ENCODE measurements at places on chromosomes 16 and 17. TPM values are rescaled to one million over a fixed set of nuclear protein-coding genes. Genes with fewer than 3 reads are reported as not detected.

The TMC6 gene
- 120 TPM for total RNA-seq

The ITFG1 gene
- 21.1 TPM for total RNA-seq

The TCAP gene
- total RNA-seq, result 2.9 TPM

The GCGR gene
- total RNA-seq, result 0.85 TPM

The CACNA1H gene
- 38.0 TPM for total RNA-seq

The MAP1LC3B gene
- total RNA-seq, result 43.2 TPM

The TMC8 gene
- 3.1 TPM for total RNA-seq

The HS3ST2 gene
- total RNA-seq, result 0.32 TPM

GRCh38 chr17:44901411-44901921 lies 2.2 kb upstream of the EFTUD2 start:
- DNase-seq, result no peak

DNA sequence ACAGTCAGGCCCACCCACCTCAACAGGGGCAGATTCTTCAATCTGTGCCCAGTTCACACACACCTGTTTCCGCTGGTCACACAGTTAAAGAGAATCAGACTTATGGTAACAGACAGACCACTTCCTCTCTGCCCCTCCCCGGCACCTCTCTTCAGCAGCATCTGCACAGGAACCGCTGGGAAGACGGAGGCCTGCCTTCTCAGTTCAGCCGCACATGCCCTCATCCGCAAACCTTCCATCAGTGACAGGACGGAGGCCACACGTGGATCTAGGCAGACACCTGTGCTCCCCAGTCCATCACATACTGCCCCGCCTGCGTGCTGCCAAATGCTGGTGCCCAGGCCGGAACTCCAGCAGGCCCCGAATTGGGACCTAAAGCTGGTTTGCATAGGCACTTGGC lies 10.3 kb downstream of the PHB1 start:
- no peak for DNase-seq

GRCh38 chr16:50368410-50369132 lies at the start of gene BRD7:
BRD7 (minus strand) TSS chr16:50368988; CDS start chr16:50368774, 214 bp downstream.
- peak; percentile 51 for DNase-seq

GRCh38 chr16:87127061-87127765 lies 190.0 kb downstream of the C16orf95 start:
- no peak for DNase-seq

DNA sequence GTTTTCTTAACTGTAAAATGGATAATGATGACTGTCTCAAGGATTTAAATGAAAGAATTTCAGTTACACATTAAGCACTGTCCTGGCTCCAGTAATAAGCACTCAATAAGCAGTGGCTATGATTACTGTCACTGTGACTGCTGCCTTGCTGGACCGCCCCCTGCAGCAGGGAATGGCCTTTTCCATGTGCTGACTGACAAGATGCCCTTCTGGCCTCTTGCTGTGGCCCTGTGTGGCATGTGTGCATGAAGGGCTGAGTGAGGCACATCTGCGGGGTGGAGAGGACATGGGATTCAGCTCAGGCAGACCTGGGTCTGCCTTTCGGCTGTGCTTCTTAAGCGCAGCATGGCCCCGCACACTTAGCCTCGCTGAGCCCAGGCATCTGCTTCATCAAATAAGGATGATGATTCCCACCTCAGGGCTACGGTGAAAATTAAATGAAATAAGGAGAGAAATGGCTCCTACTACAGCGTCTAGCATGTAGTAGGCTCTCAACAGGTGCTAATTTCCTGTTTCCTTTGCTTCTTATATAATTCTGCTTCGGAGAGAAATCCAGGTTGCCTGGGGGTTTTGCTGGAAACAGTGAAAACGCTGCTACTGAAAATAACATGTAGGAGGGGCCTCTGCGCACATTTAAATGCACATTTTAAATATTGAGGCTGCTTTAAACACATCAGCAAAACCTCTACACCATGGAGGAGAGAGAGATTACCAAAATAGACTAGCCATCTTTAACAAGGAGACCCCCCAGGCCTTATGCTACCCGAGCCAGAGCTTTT lies 183.9 kb downstream of the PARN start:
- DNase-seq, result no peak

DNA sequence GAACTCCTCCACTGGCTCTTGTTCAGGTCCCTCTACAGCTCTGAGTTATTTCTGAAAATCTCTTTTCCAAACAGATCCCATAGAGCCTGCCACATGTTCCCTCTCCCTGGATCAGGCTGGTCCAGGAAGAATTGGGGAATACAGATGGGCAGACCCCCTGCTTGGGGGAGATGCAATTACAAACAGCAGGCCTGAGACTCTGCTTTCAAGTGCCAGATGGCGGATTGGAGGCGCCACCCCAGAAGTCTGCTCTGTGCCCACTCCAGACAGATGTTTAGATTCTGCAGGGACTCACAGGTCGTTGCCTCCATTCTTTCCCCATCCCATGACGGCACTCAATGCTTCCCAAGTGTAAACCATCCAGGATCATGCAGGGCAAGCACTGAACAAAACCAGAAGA lies 316.6 kb downstream of the SLC39A11 start:
- DNase-seq, result no peak

GRCh38 chr17:34503528-34504195 lies 75.7 kb upstream of the TMEM132E start:
- no peak for DNase-seq

- peak; percentile 59 for DNase-seq
These were observed 1.1 kb upstream of the HAPSTR1 start for GRCh38 chr16:9090101-9090959.

DNA sequence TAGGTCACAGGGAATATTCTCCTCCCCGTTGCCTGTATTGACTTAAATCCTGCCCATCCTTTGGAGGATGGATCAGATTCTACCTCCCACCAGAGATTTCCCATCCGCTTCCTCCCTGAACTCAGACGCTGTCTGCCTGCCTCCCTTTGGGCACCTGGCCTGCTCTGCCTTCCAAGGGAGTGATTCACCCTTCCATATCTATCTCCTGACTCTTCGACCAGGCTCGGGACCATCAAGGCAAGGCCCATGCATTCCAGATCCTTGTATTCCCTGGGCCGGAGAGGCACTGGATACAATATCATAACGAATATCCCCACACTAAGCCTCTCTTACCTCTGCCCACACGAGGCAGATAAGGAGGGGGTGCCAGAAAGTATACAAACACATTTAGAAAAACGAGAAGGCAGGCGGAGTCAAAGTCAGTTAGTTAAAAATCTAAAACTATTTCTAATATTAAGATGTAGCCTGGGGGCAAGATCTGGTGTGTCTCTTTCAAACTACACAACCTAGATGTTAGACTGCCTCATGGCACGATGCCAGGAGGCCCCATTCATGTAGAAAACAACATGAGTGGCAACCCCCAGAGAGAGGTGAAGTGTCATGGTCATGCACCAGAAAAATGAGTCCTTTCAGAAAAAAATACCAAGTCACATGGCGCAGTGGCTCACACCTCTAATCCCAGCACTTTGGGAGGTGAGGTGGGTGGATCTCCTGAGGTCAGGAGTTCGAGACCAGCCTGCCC lies 9.2 kb downstream of the PMP22 start:
- no peak for DNase-seq

- no peak for DNase-seq
These were observed 16.5 kb downstream of the ZNF18 start for GRCh38 chr17:11980813-11981212.

DNA sequence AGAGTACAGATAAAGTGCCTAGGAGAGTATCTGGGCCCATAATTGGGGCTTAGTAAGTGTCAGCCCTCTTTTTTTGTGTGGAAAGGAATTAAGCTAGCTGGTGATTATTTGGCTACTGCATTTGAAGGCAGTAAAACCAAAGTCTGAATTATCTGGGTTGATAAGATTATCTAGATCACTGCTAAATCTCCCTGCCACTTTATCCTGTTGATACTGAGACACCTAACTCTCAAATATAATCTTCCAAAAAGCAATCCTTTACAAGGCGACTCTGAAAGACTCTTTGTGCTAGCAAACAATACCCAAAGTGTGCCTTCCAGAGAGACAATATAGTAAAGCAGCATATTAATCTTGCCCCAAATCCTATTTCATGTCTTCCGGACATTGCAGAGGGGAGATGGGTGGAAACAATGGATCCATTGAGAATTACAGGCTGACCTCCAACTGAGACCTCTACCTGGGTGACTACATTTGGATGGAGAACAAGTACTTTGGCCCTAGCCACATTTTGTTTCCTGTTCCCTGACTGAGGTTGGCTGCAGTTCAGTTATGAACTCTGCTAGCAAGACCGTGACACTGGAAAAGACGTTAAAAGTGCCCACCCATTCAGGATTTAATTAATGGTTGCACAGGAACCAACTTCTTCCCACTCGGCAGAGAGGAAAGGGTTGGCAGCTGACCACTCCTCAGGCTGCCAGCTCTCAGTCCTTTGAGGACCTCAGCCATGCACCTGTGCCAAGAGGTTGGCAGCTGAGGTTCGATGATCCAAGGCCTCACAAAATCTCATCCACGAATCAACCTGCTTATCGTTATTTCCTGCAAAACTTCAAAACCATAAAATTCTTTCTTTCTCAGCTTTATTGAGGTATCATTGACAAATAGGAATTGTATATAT lies 72.6 kb downstream of the SYCE1L start:
- DNase-seq, result no peak

GRCh38 chr17:67378454-67379250 lies 1.6 kb downstream of the PITPNC1 start:
- peak; percentile 82 for DNase-seq

DNA sequence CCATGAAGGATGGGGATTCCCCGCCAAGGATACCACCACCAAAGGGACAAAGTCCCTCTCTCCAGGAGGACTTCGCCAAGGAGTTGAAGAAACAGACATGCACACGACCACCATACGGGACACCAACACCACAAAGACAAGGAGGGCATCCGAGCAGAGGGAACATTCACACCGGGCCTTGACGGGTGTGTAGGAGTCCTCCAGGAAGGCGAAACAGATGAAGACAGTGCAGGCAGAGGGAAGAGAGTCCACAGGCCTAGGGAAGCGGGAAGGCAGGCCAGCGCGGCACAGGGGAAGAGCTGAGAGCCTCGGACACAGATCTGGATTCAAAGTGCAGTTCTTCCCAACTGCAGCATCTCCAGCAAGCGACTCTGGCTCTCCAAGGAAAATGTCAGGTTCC lies 10.8 kb downstream of the COTL1 start:
- no peak for DNase-seq

DNA sequence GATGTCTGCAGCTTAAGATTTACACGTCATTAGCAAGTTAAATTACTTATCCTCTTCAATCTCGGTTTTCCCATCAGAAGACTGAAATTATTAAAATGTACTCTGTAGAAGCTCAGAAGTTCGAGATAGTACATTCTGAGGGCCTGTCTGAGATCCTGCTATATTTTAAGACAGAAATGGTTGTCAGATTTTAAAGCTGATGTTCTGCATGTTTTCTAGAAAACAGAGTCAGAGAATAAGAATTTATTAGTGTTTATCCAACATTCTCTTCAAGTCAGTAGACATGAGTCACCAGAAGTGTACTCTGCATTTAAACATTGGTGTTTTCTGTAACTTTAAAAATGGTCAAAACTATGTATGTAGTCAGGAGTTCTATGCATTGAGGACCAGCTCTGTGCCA lies 155.2 kb upstream of the MYOCD start:
- no peak for DNase-seq

GRCh38 chr17:37769050-37769449 lies 24.2 kb upstream of the HNF1B start:
- no peak for DNase-seq

- DNase-seq, result no peak
These were observed 98.9 kb downstream of the ABCC6 start for GRCh38 chr16:16124438-16124837.

DNA sequence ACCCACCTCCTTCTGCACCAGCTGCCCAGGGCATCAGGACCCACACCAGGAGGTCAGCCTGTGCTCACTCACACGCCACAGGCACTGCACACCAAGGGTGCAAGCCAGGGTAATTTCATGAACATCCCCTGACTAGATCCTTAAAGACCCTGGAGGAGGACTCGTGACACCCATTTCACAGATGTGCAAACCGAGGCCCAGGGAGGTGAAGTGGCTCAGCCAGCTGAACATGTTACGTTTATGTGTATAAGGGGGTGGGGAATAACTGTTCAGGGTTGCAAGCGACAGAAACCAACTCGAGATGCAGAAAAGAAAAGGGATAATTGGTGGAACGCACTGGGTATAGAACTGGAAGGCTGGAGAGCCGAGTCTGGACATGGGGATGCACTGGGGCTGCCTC lies 138.1 kb upstream of the FOXF1 start:
- no peak for DNase-seq

DNA sequence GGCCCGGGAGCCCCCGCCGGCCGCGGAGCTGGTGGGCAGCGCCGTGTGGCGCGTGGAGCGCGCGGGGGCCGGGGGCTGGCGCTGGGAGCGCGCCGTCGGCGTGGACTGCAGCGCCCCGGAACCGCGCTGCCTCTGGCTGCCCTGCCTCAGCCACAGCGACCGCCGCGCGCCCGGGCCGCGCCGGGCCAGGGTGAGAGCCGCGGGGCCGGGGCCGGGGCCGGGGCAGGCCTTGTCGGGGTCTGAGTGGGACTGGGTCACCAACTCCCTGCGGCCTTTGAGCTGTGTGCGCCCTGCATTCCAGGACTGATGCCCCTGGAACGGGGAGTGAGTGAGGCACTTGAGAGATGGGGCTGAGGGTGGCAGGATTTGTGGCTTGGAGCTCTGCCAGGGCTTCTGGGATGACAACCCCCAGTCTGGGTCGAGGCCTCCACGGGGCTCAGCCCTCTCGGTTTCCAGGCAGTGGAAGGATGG lies 25.7 kb downstream of the ARHGAP23 start:
- DNase-seq, result no peak

DNA sequence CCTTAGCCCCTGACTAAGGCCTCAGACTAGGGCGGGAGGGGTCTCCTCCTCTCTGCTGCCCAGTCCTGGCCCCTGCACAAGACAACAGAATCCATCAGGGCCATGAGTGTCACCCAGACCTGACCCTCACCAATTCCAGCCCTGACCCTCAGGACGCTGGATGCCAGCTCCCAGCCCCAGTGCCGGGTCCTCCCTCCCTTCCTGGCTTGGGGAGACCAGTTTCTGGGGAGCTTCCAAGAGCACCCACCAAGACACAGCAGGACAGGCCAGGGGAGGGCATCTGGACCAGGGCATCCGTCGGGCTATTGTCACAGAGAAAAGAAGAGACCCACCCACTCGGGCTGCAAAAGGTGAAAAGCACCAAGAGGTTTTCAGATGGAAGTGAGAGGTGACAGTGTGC lies 12.7 kb downstream of the CES3 start:
- no peak for DNase-seq

- DNase-seq, result no peak
These were observed 20.7 kb upstream of the MYLK3 start for GRCh38 chr16:46768809-46769208.

- DNase-seq, result no peak
These were observed 57.3 kb downstream of the COG7 start for GRCh38 chr16:23395732-23396131.

DNA sequence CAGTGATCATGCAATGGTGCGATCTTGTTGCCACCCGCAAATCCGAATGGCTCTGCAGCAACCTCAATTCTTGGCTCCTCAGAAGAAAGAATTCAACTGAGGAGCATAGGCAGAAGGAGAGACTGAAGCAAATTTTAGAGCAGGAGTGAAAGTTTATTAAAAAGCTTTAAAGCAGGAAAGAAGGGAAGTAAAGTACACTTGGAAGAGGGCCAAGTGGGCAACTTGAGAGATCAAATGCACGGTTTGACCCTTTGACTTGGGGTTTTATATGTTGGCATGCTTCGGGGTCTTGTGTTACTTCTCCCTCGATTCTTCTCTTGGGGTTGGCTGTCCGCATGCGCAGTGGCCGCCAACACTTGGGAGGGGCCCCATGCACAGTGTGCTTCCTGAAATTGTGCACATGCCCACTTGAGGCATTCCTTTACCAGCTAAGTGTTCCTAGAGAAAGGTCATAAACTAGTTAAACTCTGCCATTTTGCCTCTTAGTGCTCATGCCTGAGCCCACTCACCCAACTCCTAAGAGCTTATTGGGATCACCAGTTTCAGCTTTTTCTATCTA lies 36.7 kb downstream of the ZNRF1 start:
- DNase-seq, result no peak
